Cerebellar cortex (tissue), 1 donor: ENCODE measurements at places on chromosomes 16 and 17.
A peak's percentile ranks its signal among the peaks of the same experiment; 100 is the strongest.

DNA sequence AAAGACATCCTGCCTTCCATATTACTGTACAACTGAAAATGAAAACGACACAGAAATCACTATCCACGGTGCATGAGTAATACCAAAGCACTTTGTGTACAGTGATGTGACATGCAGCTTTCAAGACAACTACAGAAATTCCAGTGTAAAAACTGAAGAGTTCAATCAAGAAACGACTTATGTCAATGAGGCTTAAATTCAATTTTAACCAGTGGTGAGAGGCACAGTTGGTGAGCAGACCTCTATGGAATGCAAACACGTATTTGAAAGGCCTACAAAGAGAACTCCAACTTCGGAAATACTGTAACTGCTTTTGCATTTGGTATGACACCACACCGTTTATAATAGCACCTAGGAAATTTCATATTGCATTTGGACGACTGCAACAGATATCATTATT, 87.6 kb downstream of the USP31 start:
- DNase-seq = no peak

DNA sequence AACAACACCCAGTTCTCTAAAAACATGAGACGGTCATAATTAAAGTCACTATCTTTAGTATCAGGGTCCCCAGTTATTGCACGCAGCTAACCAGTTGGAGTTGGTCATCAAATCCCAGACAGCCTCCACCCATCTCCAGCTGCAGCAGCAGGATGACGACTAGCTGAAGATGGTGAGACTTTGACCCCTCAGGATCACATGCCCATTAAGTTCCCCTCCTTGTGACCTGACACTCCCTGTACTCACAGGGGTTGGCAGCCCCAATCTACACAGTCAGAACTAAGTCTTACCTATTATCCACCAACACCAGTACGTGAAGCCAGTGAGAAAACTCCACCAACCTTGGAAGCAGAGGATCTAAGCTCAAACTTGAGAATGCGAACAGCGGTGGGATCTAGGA, 37.7 kb upstream of the IRX5 start:
- DNase-seq = no peak

DNA sequence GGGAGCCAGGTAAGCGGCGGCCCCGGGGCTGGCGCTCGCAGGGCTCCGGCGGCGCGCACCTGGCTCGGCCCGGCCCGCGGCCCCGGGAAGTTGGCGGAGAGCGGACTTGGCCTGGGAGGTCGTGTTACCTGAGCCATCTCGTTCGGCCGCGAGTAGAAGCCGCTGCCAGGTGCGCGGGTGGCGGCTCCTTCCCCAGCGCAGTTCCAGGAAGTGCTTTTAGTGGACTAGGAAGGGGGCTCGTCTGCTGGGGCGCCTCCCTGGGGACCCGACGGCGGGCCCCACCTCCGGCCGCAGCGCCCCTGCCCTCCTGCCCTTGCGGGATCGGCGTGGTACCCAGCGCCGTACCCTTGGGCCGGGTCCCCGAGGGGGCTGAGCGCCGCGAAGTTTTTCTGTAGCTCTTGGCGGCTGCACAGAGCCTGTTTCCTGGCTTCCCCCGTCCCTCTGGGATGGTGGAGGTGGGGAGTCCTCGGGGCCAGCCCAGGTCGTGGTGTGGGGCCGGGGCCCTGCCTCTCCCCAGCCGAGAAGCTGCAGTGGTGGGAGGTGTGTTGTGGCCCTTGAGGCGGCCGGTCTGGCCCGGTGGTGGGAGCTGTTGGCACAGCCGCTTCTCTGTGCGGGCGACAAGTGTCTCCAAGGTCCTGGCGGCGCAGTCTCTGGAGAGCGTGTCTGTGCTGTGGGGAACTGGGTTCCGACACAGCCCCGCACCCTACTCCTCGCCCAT, 96.9 kb downstream of the RAB11FIP4 start:
- no peak for DNase-seq

GRCh38 chr17:36980280-36980761, 31.6 kb downstream of the AATF start:
- no peak for DNase-seq

- peak; percentile 94 for DNase-seq
Observed at GRCh38 chr16:7792346-7792745, 459.7 kb downstream of the RBFOX1 start.

GRCh38 chr17:2030779-2031163, 818 bp downstream of the DPH1 start:
- no peak for DNase-seq

GRCh38 chr17:47254403-47254943, 846 bp downstream of the ITGB3 start:
- no peak for DNase-seq

- no peak for DNase-seq
Observed at GRCh38 chr16:75286389-75286788, 35.0 kb upstream of the BCAR1 start.

- no peak for DNase-seq
Observed at GRCh38 chr17:58268774-58269556, 11.8 kb downstream of the MPO start.

- DNase-seq = no peak
Observed at GRCh38 chr17:12959441-12959840, 58.4 kb downstream of the ELAC2 start.

- DNase-seq = no peak
Observed at GRCh38 chr17:57441270-57441600, 184.9 kb downstream of the MSI2 start.

- no peak for DNase-seq
Observed at GRCh38 chr17:60803059-60803458, 125.4 kb downstream of the BCAS3 start.

- no peak for DNase-seq
Observed at GRCh38 chr16:27474041-27474440, 72.1 kb downstream of the IL21R start.

GRCh38 chr17:7654832-7655540, 4.3 kb downstream of the ATP1B2 start:
- no peak for DNase-seq

DNA sequence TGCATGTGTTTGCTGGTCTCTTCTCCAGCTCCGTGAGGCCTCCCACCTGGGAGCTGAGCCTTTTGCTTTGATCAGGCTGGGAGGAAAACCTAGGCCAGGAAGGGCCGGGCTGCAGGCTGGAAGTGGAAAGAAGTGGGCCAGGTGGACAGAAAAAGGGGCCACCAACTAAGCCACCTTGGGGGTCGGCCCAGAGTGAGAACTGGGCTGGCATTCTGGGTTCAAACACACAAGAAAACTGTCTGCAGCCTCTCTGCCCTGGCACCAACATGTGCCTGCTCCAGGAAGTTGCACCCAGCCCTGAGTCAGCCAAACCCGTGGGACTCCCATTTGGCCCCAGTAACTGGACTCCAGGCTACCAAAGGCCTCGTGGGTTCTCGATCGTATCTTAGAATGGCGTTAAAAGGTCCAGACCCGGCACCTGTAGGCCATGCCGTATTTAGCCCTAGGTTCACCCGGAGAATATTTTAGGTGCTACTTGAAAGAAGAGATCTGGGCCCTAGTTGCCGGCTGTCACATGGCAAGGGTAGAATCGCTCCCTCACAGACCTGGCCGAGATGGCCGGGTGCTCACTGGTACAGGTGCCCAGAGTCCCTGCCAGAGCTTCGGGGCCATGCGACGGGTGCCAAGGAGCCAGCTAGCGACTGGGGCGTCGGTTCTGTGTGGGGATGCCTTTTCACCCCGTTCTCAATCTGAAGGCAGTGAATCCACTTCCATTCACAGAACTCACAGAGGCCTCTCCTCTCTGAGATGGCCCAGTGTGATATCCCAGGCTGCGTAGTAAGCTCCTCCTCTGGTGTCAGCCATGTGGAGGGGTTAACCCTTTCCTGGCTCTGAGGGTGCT, 236.6 kb downstream of the MRTFB start:
- DNase-seq = peak; percentile 8

- DNase-seq = no peak
Observed at GRCh38 chr17:49247944-49248343, 17.4 kb upstream of the PHOSPHO1 start.

GRCh38 chr17:4766201-4766600, 5.5 kb upstream of the TM4SF5 start:
- DNase-seq = no peak

- DNase-seq = no peak
Observed at GRCh38 chr17:4010754-4011153, 46.5 kb upstream of the ATP2A3 start.

- no peak for DNase-seq
Observed at GRCh38 chr17:35790841-35791240, 4.6 kb downstream of the MMP28 start.

GRCh38 chr16:57522960-57523359, 13.4 kb downstream of the CCDC102A start:
- DNase-seq = no peak

GRCh38 chr16:11160676-11161115, 95.3 kb downstream of the SOCS1 start:
- no peak for DNase-seq

DNA sequence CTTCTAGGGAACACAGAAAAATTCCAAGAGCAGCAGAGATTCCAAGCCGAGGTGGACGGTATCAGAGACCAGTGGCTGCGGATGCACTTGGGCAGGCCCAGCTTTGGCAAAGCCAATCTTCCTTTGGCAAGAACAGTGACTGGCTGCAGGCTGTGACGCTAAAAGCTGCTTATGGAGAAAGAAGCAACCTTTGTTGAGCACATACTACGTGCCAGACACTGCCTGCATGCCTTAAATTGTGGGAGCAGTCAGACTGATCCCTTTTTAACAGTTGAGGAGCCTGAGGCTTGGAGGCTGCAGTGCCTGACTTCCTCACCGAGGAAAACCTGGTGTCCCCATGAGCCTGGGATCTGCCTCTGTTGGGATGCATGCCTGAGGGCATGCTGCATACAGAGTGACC, 69.0 kb upstream of the AMZ2 start:
- DNase-seq = peak; percentile 52

DNA sequence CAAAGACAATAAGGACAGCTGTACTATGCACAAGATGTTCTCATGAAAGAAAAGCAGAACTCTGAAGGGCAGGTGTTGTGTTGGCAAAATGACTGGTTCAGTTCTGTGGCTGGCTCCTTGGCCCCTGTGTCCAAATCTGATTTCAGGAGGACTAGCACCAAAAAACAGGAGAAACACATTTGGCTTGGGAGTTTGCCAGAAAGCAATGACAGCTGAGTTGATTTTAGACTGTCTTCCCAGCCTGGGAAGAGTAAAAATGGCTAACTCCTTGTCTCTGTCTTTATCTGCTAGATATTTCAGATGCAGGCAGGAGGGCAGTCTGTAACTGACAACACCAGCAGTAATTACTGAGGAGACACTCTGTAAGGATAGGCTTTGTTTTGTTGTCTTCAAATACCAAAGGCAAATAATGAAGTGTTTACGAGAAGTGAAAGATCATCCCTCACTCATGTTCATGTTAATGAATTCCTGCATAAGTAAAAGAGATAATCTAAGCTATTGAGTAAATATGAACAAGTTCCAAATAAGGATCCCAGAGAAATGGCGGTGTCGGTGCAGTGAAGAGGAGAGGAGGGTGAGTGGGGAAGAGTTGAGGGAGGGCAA, 989.0 kb downstream of the CDH11 start:
- peak; percentile 59 for DNase-seq

GRCh38 chr16:64311241-64311640, 810.6 kb downstream of the CDH11 start:
- no peak for DNase-seq

GRCh38 chr17:14334276-14334840, 33.5 kb downstream of the HS3ST3B1 start:
- no peak for DNase-seq

DNA sequence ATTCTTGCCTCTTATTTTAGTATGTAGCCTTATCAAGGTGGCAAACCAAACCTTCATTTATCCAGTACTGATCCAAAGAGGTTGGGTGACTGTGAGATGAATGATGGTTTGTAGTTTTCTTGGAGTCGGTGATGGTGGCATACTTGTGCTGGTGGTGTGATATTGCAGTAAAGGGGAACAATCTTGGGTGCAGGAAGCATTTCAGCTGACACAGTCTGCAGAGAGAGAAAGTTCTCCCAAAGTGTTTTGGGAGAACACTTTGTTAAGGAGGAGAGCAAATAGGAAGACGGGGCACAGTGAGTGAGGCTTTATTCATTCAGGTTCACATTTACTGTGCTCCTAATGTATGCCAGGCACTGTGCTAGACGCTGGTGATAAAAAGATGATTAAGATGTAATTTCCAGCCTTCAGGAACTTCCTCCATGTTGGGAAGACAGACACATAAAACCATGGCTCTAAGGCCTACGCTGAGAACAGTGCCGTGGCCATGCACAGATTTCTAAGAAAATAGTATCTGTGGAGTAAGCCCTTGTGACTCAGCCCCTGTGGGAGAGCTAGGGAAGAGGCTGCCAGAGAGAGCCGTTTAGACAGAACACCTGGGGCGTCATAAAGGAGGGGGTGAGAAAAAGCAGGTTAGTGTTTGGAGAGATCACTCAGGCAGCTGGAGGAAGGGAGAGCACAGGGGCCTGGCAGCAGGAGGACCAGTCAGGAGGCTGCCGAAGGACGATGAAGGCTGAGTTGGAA, 13.8 kb downstream of the HEATR3 start:
- no peak for DNase-seq

DNA sequence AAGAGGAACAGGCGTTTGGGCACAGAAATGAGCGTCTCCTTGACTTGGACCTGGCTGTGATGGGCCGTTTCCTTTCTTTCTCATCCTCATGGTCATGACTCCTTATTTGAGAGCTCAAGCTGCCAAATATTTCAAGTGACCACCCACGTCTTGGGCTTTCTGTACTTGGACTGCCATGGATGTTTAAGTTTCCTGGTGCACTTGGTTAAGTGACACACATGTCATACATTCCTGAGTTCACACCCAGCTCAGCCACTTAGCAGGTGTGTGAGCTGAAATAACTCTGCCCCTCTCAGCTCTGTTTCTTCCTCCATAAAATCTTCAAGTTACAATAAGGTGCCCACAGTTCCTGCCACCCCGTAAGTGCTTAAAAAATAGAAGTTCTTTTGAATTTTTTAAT, 114.5 kb downstream of the CLEC16A start:
- no peak for DNase-seq

DNA sequence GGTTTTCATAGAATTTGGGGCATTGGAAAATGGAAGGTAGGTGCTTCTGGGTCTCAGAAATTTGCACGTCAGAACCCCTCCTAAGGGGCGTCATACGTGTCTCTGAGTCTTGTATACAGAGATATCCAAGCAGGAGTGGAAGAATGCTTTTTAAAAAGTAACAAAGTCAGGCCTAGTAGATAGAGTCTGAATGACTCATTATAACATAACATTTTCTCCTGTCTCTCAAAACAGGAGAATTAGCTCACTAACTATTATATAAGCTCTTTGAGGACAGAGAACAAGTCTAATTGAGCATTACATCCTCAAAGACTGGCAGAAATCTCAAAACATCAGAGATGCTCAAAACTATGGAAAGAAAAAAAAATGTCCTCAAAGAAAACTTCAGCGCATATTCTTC, 86.1 kb upstream of the CCL2 start:
- DNase-seq = no peak

GRCh38 chr17:55688057-55688456, 34.6 kb downstream of the TMEM100 start:
- DNase-seq = no peak

- no peak for DNase-seq
Observed at GRCh38 chr17:76951375-76951905, 83.2 kb downstream of the MGAT5B start.
